Omental fat pad (tissue), 4 donors: ENCODE measurements at places on chromosomes 1 and 21. TPM values are rescaled to one million over a fixed set of nuclear protein-coding genes. Genes with fewer than 3 reads are reported as not detected.

The RIMS3 gene
- 0.79 TPM for total RNA-seq

DNA sequence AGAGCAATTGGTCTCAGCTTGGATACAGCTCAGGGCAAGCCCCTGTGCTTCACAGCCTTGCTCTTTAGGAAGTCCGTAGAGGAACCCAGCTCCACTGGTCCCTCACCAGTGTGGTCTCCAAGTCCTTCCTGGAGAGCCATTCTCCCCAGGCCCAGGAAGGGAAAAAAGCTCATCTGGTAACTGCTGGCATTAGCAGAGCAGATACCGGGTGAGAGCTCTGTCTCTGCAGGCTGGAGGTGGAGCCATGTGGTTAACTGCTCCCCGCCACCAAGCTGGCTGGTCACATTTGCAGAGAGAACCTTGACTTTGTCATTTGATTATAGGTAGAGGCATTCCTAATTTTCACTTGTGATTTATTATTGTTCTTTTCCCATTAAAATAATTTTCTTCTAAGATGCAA, 169.6 kb downstream of the ROR1 start:
- no peak for DNase-seq

GRCh38 chr1:35633547-35633946, 7.8 kb downstream of the PSMB2 start:
- no peak for DNase-seq

The ARTN gene
- total RNA-seq: not detected

DNA sequence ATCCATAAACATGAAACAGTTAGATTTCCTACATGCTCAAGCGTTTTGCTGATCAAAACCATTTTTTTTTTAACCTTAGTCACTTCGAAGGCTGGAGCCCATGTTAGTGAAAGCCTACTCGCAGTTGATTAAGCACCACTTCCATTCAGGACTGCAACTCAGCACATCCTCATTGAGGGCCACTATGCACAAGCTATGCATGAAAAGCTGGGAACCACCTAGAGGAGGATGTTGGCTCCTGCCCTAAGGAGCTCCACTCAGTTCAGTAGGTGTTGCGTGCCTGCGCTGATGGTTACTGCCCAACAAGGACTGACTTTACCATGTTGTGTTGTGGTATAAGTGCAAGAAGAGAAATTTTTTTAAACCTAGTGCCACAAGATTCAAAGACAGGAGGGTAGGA, 181.4 kb upstream of the L1TD1 start:
- DNase-seq: no peak

- DNase-seq: no peak
Observed at GRCh38 chr1:56094168-56094567, 485.2 kb downstream of the PLPP3 start.

DNA sequence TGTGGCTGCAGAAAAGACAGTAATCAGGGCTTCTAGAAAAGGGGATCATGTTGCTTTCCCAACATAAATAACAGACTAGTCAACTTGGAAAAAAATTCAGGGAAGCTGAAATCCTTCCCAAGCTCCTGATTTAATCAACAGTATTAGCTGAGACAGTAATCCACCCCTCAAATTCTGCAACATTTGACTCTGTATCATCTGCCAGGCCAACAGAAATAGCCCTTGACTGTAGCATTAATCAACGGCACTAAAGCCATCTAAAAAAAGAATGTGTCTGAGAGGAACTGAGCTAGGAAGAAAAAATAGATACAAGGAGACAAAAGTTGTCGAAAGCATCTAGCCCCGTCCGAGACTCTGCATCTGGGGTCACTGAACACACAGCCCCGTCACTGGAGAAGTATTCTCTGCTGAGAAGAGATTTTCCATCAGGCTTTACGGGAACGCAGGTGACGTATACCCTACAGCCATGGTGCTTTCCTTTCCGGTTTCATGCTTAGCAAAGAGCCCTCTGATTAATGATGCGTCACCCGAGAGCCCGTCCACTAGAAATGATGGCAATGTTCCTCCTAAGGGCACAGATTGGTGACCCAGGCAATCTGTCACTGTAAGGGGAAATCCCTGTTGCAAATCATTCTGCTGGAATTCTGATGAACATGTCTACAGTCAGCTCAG, 42.1 kb upstream of the TP53BP2 start:
- DNase-seq: no peak

- DNase-seq: no peak
Observed at GRCh38 chr21:46077674-46078101, 20.2 kb upstream of the COL6A2 start.

The TMIGD3 gene
- total RNA-seq: 4.6 TPM

The GPR61 gene
- not detected for total RNA-seq

GRCh38 chr1:219413536-219413935, 199.4 kb downstream of the ZC3H11B start:
- DNase-seq: no peak

The VCAM1 gene
- total RNA-seq: 54.2 TPM

GRCh38 chr1:185345913-185346720, 29.1 kb upstream of the IVNS1ABP start:
- DNase-seq: no peak

DNA sequence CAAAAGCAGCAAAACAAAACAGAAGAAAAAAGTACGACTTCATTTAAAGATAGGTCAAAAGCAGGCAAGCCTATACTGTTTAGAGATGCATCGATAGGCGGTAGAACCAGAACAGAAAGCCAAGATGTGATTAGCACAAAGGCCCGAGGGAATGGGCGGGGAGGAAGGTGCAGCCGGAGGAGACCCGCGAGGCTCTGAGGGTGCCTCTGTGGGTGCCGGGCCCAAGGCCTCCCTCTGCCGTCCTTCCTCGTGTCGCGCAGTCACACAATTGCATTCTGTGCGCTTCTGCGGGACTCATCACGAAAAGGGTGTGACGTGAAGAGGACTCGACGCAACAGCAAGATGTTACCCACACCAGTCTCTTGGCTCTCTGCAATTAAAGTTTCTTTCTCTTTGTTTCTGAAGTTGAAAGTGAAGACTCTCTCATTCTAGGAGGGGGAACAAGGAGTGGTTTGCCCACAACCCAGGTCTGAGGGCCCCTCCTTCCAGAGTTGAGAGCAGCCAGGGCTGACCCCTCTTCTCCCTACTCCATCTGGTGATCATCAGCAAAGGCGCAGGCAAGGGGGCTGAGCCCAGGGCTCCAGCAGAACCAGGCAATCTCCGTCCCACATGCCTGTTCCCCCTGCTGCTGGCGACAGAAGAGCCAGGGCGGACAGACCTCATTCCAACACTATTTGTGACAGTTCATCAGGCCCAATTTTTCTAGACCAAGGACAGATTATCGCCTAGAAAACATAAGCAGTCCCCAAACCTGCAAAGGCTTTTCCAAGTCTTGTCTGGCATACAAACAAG, 41.0 kb downstream of the NPHP4 start:
- DNase-seq: no peak

DNA sequence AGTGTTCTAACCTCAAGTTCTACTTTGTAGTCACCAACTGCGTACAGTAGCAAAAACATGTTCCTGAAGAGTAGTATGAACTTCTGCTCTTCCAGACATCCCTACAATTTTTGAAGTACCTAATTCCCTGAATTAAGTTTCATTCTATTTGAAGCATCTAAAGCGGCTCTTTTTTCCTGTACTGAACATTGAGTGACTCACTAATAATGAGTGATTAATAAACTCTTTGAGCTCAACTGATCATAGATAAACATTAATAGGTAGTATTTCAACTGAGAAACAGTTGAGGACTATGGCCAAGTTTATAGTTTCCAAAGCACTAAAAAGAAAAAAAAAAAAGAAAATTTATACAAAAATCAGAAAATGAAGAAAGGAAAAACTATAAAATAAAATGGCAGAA, 683.1 kb downstream of the LTN1 start:
- no peak for DNase-seq

The COQ8A gene
- total RNA-seq: 175 TPM
